ENCODE measurements at places on chromosomes 11 and 22. TPM values are rescaled to one million over a fixed set of nuclear protein-coding genes. Genes with fewer than 3 reads are reported as not detected.

DNA sequence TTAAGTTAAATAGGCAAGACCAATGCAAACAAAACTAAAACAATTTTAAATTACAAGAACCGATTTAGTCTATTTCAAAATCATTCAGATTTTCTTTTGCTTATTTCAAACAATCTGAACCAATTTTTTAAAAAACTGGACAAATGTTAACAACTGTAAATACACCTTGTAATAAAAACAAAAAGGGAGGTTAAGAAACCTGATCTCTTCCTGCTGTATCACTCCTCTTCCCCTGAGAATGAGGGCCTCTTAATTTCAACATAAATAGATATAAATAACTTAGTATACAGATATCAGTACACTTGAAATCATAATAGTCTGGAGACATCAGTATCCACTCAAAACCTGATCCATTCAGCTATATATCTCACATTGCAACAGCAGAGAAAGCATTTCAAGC, 346.6 kb downstream of the TTC28 start:
- DNase-seq = no peak

- peak; percentile 25 for DNase-seq
Observed at GRCh38 chr22:27105142-27106025, 448.0 kb downstream of the MIAT start.

Gene MRPL49
- total RNA-seq = 42.1 TPM

DNA sequence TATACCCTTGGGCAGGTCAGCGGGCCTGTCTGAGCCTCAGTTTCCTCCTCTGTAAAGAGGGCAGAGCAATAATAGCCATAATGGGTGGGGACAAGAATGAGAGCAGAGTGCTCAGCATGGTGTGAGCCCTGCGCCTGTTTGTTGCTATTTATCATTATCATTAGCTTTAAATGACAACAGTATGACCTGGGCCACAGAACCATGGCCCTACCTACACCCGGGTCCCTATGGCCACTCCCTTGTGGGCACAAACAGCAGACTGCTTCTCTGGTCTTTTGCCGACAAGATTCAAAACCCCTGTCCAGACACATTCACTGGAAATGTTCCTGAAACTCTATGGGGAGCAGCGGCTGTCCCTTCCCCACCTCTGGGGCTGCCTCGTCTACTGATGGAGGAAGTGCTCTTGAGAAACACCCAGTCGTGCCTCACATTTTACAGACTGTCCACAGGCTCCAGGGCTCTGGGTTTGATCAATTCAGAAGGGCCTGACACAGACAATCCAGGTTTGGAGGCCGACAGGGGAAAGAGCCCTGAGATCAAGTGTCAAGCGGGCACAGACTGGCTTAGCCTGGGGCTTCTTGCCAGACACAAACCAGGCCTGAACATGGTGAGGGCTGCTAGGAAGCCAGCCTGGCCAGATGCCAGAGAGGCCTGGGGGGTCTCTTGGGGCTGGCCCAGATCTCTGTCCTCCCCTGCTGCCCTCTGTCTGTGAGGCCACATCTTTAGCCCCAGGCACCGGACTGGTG, 112.5 kb upstream of the CD82 start:
- no peak for DNase-seq

- no peak for DNase-seq
Observed at GRCh38 chr11:110268441-110268840, 28.0 kb downstream of the RDX start.

Gene CD3G
- not detected for total RNA-seq

Gene PNPLA5
- not detected for total RNA-seq

Gene C11orf21
- total RNA-seq = not detected

DNA sequence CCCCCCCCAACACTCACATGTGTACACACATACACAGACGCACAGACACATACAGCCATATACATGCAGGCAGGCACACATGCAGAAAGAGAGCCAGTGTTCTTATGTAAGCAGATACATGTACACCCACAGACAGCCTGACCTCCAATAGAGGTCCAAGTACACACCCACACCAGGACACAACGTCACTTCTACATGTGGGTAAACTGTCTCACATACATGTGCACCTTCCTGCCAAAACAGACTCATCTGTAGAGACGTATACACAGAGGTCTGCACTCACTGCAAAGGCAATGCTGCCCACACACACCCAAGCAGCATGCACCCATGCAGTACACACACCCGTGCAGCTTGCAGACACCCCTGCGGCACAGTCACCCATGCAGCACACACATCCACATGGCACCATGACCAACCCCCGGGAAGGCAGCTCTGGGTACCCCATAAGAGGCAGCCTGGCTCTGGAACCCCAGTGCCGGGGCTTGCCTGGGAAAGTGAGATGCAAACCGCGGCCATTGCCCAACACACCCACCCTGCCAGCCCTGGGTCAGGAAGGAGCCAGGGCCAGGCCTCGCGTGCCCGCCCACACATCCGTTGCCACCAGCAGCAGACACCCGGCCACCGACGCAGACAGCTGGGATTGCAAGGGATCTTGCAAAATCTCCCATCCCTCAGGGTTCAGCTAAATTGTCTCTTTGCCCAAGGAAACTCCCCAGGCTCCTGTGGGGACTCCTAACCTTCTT, 10.1 kb downstream of the CASTOR1 start:
- DNase-seq = no peak

- DNase-seq = no peak
Observed at GRCh38 chr11:112288021-112288420, 27.4 kb upstream of the PLET1 start.

GRCh38 chr11:31646216-31646615, 136.6 kb downstream of the ELP4 start:
- peak; percentile 82 for DNase-seq

- no peak for DNase-seq
Observed at GRCh38 chr22:34294986-34295385, 374.7 kb upstream of the LARGE1 start.
